Kidney epithelial cell (primary cell): ENCODE measurements at places on chromosomes 16 and 17. TPM values are rescaled to one million over a fixed set of nuclear protein-coding genes. Genes with fewer than 3 reads are reported as not detected.

TNP2 gene
- not detected in 2 replicates for total RNA-seq

KRT33A gene
- not detected in 2 replicates for total RNA-seq

C16orf92 gene
- not detected in 2 replicates for total RNA-seq

FBXO39 gene
- 0.14 TPM in 1 of 2 replicates, not detected in the other for total RNA-seq

SLC6A2 gene
- total RNA-seq, result not detected in 2 replicates

GDPD1 gene
- total RNA-seq, result 1.7 and 2.7 TPM in 2 replicates

CHP2 gene
- not detected in 2 replicates for total RNA-seq

SEZ6 gene
- total RNA-seq, result not detected in 2 replicates

ADAD2 gene
- total RNA-seq, result not detected in 2 replicates

NETO2 gene
- 41.9 and 42.6 TPM in 2 replicates for total RNA-seq

CDRT4 gene
- 2.2 and 3.6 TPM in 2 replicates for total RNA-seq

- no peak for DNase-seq
Observed at GRCh38 chr17:69141431-69142174, at the start of gene ABCA6. TSS of gene ABCA6 (minus strand) at chr17:69141895. CDS start at chr17:69140703, 1,192 bp downstream.

DNA sequence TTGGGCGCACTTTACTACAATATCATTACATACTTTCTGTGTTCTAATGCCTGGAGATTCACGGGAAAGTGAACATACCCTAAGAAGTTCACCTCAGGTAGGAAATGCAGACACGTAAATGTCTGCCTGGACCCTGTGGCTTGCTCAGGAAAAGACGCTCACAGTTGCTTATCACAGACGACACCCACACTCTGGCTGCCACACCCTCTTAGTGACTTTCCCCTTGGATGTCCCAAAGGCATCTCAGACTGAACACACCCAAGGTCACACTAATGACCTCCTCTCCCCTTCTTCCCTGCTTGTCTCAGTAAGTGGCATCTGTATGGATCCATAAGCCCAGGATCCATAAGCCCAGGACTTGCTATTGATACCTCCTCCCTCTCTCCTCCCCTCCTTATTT, 32.6 kb downstream of the CDRT15 start:
- no peak for DNase-seq

GRCh38 chr17:7079581-7080455, at the start of gene CLEC10A:
TSS of gene CLEC10A (minus strand) at chr17:7080251. CDS start at chr17:7078812, 1,439 bp downstream.
- no peak for DNase-seq

DNA sequence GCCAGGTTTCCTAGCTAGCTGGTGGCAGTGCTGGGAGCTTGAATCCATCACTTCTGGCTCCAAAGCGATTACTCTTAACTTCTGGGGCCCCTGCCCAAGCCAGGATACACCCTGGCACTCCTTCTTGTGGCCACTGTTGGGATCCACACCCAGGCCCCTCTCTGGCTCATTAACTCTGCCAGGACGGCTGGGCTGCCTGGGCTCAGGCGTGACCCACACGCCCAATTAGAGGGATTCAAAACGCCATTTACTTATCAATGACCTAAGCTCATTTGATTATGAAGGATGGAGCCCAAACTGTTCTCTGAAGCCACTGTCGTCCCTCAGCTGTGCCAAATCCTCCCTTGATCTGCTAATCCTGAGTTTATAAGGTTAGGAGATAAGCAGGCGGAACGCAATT, 79.7 kb upstream of the BRD7 start:
- DNase-seq, result no peak

DNA sequence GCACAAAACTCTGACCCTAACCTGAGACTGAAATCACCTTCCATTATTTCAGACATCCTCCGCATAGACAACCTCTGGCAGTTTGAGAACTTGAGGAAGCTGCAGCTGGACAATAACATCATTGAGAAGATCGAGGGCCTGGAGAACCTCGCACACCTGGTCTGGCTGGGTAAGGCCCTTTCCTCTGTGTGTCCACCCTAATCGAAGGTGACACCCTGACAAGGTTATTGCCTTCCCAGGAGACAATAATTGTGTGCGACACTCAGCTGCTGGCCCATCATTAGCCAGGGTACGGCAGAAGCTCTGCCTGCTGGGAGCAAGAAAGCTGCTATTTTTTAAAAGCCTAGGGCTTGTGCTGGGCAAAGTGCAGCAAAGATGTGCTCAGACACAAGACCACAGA, 11.1 kb downstream of the DRC3 start:
- DNase-seq, result no peak

GRCh38 chr17:80082403-80083135, 18.8 kb upstream of the GAA start:
- no peak for DNase-seq

- no peak for DNase-seq
Observed at GRCh38 chr17:74682028-74682427, 30.7 kb downstream of the CD300LF start.

DNA sequence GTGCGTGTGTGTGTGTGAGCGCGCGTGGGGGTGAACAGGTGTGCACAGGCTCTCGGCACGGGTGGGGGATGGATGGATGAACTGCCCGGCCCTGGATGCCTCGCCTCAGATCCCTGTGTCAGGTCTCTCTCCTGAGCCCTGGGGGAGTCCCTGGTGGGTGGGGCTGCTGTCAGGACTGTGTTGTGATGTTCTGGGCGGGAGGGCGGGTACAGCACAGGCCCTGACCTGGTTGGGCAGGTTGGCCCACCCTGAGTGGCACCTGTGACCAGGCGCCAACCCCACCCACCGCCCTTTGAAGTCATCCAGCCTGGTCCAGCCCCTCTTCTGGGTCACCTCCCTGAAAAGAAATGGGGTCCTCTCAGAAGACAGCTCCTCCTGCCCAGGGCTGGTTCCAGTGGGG, 41.6 kb upstream of the TAC4 start:
- no peak for DNase-seq

DNA sequence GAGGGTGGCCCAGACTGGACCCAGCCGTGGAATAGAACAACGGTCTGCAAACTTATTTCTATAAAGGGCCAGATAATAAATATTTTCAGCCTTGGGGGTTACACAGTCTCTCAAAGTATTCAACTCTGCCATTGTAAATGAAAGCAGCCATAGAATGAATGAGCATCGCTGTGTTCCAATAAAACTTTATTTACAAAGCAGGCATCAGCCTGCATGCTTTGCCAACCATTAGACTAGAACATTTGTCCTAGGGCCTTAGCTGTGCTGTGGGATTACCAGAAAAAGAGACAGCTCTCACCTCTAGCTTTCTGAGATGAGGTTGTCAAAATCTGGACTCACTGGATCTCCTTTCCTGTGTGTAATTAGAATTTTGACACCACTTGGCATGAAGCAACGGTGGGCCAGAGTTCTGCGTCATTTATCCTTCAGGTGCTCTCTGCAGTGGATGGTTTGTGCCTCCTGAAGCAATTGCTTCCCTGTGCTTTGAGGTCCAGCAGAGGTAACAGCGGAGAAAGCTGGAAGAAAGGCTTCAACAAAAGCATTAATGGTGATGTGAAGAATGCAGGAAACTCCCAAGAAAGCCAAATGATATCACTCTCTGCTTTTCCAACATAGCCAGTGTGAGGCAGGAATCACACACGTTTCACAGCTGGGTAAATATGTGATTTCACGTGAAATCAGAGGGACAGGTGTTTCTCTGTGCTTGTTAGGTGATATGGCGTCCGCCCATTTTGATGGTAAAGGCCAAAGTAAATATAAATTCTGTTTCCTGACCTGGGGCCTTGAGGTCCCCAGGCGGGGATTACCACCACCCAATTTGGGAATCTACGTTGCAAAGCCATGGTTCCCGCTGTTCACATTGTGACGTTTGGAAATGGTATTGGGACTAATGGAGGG, 148.4 kb downstream of the PITPNC1 start:
- no peak for DNase-seq

DNA sequence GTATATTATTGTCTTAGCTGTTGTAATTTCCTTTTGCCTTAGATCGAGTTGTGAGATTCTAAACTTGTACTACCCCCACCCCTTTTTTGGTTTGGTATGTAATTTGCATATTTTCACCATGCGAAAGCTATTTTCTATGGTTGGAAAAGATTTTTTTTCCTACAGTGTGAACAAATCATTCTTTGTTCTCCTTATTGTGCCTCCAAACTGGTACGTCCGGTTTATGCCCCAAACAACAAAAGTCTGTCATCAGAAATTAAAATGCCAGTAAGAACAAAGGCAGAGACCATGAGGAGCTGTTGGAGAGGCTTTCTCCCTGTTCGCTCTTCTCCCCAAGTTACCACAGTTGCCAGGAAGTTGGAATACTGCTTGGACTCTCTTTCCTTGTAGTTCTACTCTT, 66.1 kb downstream of the BCAS3 start:
- DNase-seq, result no peak

- DNase-seq, result peak; percentile 77
Observed at GRCh38 chr17:65785109-65785508, 223.7 kb upstream of the AXIN2 start.

- DNase-seq, result no peak
Observed at GRCh38 chr16:83271970-83272575, 535.7 kb upstream of the HSBP1 start.

GRCh38 chr17:42034059-42034458, 14.2 kb downstream of the NKIRAS2 start:
- no peak for DNase-seq

DNA sequence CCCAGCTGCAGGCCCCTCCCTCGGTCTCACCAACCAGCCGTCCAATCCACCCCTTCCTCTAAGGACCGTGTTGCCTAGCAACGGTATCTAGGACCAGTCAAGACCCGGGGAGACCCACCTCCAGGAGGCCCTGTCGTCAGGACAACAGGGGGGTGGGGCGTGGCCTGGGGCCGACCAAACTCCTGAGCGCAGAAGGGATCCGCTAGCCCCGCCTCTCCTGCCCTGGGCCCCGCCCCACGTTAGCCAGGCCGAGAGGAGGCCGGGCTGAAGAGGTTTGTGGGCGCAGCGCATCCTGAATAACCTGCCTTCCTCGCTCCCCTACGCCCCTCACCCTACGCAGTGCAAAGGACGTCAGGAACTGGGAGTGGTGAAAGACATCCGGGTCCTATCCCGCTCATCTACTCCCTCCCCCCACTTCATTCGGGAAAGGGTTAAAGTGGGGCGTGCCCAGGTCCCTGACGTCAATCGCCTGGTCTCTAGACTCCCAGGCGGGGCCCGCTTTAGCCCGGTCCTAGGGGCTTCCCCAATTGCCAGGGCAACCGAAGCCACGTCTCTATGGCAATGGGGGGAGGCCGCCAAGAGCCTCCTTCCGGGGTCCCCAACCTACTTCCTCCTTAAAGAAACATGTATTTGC, 14.7 kb downstream of the DLG4 start:
- DNase-seq, result no peak

GRCh38 chr17:52064791-52065211, 93.7 kb downstream of the CA10 start:
- DNase-seq, result no peak

- DNase-seq, result no peak
Observed at GRCh38 chr17:82018152-82018988, 4.3 kb downstream of the CENPX start.

- no peak for DNase-seq
Observed at GRCh38 chr16:80997139-80997798, 9.4 kb downstream of the CMC2 start.

- DNase-seq, result no peak
Observed at GRCh38 chr16:1335996-1336395, 2.6 kb downstream of the BAIAP3 start.

GRCh38 chr16:77169650-77170236, 21.2 kb upstream of the MON1B start:
- no peak for DNase-seq

DNA sequence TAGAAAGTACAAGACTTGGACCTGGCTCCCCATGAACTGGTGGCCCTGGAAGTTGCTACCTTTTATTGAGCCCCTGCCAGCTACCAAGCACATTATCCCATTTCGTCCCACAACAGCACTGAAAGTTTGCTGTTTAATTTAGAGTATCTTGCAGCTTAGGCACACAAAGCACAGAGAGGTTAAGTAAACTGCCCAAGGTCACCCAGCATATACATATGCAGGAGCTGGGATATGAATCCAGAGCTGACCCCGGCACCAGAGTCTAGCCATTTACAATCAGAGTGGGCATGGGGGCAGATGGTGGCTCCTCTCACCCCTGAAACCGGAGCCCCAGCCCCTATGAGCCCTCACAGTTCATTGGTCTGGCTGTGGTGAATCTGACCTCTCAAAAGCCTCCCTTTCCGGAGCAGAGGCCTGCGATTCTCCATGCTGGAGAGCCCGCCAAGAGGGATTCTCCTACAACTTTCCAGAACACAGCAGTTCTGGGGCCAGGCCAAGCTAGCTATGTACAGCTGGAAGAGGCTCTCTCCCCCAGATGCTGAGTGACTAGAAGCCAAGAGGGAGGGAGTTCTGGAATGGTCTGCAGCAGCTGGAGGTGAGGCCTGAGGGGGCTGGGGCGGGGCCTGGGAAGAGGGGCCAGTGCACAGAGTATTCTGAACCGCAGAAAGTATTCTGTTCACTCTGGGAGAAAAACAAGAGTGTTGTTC, 58.3 kb downstream of the SREBF1 start:
- no peak for DNase-seq

DNA sequence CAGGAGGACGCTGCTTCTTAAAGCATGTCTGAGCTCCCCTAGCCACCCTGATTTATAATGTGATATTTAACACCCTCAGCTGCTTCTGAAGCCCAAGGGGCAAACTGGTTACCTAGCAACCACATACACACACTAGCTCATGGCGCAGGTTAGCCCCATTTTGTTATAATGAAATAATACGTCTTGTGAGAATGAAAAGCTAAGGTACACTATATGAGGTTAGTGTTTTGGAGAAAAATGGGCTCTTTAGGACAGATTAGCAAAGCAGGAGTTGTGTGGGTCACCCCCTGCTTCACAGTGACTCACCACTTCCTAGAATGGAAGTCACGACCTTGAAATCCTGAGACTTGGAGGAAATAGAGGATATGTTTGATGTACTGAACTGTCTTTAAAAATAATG, 404.8 kb upstream of the HSBP1 start:
- DNase-seq, result peak; percentile 9

DNA sequence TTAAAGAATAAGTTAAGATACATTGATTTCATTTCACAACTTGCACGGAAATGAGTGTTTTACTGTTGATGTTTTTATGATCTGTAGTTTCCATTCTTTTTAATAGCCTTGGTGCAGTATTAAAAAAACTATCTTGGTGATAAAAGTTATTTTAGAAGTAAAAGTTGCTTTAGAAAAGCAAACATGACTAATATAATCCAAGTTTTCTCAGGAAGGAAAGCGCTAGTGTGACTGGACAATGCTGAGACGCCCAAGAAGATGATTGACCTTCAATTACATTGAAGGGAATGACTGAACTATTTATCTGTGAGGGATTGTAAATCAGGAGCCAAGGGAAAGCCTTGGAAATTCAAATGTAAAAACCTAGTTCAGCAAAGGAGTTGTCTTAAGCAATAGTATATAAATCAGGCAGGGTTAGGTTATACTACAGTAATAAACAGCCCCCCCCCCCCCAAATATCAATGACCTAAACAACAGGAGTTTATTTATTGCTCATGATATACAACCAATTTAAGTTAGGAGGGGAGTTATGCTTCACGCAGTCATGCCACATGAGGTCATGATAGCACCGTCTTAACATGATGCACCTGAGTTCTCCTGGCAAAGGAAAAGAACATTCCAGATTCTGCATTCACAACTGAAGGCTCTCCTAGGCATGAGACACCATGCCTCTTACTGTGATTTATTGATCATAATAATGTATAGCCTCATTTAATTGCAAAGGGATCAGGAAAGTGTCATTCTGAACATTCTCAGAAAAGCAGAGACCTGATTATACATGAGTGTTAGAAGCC, 443.8 kb downstream of the CDH13 start:
- no peak for DNase-seq
